ENCODE measurements at places on chromosomes 5 and 9.
A peak's percentile ranks its signal among the peaks of the same experiment; 100 is the strongest.

GRCh38 chr9:129875687-129876395, 40.6 kb downstream of the USP20 start:
- DNase-seq: no peak

DNA sequence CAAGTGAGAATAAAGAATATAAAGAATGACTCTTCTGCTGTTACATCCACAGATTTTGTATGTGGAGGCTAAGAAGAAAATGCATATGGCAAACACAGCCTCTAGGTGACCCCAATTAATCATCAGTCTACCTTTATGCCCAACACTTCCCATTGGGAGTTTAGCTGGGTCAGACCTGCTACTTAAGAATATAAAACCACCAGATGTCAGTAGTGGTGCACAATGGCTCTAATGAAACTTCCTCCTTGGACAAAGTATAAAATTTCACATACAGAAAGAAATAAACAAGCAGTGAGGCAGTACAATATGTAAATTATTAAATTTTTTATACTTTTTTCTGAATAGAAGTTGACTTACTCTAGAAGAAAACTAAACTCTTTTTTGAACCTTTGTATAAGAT, 539.9 kb downstream of the BRINP1 start:
- no peak for DNase-seq

DNA sequence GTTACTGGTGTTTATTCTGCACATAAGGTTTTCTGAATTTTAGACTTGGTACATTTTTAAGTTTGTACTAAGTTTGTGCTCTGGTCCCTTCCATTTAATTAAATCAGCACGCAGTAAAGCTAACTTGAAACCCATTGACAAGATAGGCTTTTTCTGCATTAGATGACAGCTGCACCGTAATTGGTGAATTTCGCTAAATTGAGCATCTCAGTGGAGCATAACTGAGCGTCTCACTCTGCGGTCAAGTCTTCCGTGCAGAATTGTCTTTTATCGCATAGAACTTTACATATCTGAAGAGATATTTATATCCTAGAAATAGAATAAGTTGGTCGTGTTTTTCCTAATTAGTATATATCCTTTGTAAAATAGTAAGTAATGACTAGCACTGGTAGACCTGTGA, 4.1 kb downstream of the SUB1 start:
- DNase-seq: no peak

DNA sequence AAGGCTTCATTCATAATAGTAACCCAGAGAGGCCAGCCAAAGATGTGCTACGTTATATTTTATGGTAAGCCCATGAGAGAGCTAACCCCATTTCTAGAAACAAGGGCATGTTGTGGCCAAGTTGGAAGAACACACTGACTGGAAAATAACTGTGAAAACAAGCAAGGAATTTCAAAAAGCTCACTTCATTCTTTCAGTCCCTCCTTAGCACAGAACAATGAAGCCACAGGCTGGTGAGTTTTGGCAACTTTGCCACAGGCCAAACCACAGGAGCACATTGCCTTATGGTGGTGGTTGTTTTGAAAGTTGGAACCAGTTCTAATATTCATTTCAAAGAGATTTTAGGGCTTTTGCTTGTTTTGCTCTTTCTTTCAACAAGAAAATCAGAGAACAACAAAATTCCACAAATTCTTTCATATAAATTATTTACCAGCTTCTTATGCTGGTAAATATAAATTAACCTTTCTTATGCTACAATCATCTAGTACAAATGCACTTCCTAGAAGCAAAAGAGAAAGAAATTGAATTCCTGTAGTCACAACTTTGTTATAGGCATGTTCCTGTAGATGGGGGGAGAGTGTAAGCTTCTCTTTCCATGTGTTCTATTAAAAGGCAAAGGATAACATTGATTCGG, 225.4 kb upstream of the RFX3 start:
- no peak for DNase-seq

- no peak for DNase-seq
Measured at GRCh38 chr5:158244882-158245281, 385.9 kb upstream of the CLINT1 start.

- DNase-seq: no peak
Measured at GRCh38 chr5:32827981-32828380, 116.9 kb downstream of the NPR3 start.

DNA sequence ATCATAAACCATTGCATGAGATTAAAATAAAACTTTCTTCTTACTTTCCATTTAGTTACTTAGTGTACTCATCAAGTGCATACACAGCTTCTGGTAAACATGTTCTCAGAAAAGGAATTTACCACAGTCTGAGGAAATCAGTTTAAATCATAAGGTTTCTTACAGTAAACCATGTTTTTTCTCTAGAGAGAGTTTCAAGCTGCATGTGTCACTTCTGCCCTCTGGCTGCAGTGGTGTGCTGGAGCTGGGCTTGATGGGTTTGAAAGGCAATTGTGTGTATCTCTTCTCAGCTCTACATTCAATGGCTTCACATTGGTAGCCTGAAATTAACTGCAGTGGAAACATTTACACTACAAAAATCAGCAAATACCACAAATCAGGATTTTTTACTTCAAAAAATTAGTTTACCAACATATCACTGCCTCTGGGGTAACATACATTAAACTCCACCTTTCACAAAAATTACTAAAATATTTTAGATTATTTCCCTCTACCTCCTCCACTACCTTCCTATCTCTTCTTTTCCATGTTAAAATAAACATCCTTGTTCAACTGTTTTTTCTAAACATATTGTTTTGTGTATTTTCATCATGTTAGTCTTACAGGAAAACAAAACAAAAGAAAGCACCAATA, 414.3 kb downstream of the ANXA1 start:
- DNase-seq: no peak

- DNase-seq: no peak
Measured at GRCh38 chr5:19555436-19555835, 432.6 kb downstream of the CDH18 start.

GRCh38 chr5:139745800-139746690, 49.6 kb upstream of the PSD2 start:
- DNase-seq: no peak

DNA sequence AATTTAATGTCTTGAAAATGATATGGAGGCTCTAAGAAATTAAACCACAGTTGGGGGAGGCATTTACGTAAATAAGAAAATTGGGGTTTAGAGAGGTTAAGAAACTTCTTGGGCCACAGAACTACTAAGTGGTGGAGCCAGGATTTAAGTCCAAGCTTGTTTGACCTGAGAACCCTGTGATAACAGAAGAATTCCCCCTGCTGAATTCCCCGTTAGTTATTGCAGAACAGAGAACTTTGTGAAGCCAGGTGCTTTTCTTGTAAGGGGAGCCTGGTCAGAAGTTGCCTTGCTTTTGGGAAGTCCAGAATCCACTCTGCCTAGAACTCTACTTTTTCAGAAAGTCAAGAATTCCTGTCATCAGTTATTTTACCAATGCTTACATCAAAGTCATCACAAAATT, 309.3 kb upstream of the SEMA6A start:
- no peak for DNase-seq

GRCh38 chr5:67253911-67254310, 57.3 kb upstream of the CD180 start:
- no peak for DNase-seq

DNA sequence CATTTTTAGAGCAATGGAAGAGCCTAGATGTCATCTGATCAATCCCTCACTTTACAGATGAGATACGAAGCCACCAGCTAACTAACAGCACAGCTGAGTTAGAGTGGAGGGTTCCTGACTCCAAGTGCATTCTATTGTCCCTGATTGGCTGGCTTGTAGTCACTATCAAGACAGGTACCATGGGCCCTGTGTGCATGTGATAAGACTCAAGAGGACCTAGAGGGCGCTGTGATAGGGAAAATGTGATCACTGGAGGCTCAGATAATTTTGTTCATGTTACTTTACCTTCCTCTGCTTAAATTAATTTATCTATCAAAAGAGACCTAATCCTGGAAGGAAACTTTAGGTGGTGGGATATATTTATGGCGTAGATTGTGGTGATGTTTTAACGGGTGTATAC, 19.5 kb upstream of the SNAPC3 start:
- DNase-seq: no peak

GRCh38 chr5:543755-544674, 19.8 kb upstream of the SLC9A3 start:
- no peak for DNase-seq

DNA sequence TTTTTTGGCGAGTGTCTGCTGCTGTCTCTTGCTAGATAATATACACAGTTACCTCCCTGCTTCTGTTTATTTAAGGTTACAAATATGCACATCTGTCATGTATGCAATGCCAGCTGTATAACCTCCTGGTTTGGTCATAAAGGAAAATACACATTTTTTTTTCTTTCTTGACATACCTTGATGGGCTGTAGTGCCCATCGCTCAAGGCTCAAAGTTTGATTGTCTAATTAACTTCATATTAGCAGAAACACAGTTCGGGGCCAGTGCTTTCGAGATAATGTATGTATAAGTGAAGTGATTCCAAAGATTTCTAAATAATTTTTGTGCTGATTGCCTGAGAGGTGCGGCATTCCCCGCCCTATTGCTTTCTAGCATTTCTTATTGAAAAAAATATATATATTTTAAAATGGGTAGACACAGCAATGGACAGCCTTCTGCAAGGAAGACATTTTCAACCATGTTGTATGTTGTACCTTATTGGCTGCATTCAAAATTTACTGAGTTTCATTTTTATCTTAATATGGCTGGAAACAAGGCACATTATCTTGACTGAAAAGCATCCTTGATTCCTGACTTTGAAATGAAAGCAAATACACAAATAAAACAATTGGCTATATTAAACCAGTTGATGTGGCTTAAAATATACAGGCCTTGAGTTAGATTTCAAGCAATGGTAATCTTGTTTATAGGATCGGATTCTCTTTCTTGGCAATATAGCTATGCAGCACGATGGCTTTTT, 206.2 kb downstream of the MEF2C start:
- DNase-seq: no peak

GRCh38 chr5:76638479-76638878, 15.3 kb upstream of the F2RL2 start:
- DNase-seq: no peak

DNA sequence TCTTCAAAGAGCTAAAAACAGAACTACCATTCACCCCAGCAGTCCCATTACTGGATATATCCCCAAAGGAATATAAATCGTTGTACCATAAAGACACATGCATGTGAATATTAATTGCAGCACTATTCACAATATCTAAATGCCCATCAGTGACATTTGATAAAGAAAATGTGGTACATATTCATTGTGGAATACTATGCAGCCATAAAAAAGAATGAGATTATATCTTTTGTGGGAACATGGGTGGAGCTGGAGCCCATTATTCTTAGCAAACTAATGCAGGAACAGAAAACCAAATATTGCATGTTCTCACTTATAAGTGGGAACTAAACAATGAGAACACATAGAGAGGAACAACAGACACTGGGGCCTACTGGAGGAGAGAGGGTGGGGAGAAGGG, 38.7 kb downstream of the FCHO2 start:
- no peak for DNase-seq

DNA sequence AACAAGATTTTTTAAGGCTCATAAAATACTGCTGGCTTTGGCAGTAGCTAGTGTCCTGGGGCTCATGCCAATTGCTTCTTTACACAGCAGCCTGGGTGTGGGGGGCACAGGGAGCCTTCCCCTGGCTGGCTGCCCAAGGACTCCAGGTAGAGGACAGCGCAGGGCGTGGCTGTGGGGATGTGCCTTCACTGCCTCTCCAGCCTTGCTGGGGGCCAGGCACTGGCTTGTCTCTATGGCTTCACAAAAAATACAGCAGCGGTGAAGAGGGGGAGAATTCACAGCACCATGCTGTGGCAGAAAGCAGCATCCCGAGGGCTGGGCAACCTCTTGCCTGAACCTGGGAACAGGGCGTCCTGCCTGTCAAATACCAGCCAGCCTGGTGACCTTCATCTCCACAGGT, 57.4 kb downstream of the DAP start:
- no peak for DNase-seq

GRCh38 chr9:36148311-36149051, 11.9 kb downstream of the GLIPR2 start:
- DNase-seq: peak; percentile 72

- DNase-seq: no peak
Measured at GRCh38 chr5:113202746-113203716, 226.4 kb downstream of the DCP2 start.

All from stimulated activated CD8-positive, alpha-beta memory T cell treated with anti-CD3 and anti-CD28 coated beads, Interleukin-15, amount 100 ng/mL, for 4 hours (primary cell).